ENCODE measurements at places on chromosomes 2 and 18.

GRCh38 chr2:65727816-65728215 is 295.4 kb upstream of the SPRED2 start:
- DNase-seq, result no peak

DNA sequence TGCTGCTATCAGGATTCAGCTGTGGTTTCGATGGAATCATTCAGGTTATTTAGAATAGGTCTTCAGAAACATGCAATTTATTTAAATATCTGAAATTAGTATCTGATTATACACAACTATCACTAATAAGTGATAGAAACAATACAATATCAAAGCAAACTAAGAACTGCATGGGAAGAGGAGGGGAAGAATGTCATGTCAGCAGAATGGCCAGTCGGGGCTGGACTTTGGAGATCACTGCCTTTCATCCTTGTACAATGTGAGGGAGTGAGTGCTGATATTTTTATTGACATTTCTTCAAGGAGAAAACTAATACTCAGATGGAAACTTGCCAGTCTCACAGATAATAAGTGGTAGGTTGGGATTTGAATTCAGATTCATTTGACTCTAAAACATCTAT is 224.0 kb upstream of the LINC00305 start:
- DNase-seq, result no peak

DNA sequence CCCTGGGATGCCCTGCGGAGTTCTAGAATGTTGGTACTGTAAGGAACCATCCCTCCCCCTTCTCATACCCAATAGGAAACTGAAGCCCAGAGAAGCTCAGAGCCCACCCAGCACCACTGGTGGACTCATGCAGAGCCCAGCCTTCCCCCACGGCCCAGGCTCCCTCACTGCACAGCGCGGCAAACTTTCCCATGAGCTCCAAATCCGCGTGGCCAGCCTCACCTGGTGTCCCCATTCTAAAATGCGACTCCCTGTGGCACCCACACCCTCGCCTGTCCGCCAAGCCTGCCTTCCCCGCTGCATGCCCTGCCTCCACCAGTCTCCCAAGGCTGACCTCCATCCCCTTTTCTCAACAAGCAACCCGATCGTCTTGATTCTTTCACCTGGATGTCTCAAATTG is 51.1 kb downstream of the PTGR3 start:
- no peak for DNase-seq

DNA sequence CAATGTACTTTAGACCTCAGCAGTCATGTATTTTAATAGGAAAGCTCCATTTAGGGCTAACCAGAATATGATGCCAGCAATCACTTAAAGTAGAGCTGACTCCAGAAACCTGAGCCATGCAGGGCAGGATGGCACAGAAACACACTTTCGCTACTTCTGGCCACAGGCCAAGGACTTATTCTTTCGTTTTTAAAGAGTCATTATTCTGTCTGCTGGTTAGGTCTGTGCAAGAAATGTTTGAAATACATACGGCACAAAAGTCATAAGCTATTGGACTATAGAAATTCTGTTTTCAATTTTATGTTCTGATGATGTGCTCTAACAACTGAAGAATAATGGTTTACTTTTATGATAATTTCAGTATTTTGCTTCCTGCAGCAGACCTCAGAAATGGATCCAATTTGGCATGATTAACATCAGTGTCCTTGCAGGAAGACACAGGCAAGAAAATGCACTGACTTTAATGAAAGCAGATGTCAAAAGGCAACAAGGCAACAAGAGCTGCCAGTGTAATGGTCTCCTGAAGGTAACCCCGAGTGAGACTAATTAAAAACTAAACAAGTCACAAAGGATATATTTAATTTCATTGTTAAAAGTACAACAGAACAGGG is 114.4 kb upstream of the CHRNA1 start:
- no peak for DNase-seq

DNA sequence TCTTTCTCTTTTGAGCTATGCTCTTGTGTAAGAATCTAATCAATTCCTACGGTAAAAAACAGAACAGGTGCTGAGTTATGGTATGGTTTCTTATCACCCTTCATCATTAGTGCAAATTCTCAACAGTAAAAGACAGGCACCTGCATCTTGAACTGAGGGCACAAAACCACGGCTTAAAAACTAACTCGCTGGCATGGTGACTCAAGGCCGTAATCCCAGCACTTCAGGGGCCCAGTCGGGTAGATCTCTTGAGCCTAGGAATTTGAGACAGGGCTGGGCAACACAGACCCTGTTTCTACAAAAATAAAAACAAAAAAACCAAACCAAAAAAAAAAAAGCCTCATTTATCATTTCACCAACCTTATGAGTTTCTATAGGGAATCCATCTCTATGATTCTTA is 33.3 kb downstream of the THAP4 start:
- no peak for DNase-seq

Data from Panc1 (cell line).